ENCODE measurements at places on chromosomes 7 and 10.

DNA sequence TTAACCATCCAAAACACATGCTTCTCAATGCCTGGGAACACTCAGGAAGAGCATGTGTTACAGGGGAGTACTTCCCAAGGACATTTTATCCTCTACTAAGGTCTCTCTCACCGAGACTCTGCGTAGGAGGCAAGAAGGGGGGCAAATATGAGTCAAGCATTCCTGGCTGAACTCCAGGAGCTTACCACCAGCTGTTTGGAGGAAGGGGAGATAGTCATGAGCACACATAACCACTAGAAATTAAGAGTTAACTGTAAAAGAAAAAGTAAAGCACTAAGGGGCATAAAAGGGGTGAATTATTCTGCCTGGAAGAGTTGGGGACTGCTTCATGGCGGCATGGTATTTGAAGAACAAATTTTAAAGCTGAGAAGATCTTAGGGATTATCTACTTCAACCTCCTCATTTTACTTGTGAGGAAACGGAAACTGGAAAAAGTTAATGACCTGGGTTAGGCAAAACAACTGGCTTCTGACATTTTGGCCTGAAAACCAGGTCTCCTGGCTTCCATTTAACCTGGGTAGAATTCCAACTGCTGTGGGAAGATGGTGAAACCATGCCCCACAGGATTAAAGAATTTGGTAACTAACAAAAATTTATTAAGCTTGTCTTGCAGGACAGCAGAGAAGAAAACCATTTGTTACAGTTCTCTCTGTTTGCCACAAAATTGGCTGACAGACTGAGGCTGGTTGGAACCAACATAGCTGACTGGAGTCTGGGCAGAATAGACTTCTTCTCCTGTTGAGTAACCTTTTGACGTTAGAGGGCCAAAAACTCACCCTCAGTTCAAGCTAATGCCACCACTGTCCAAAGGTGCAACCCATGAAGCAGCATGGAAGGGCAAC is 85.5 kb downstream of the SLC25A13 start:
- DNase-seq, result no peak

DNA sequence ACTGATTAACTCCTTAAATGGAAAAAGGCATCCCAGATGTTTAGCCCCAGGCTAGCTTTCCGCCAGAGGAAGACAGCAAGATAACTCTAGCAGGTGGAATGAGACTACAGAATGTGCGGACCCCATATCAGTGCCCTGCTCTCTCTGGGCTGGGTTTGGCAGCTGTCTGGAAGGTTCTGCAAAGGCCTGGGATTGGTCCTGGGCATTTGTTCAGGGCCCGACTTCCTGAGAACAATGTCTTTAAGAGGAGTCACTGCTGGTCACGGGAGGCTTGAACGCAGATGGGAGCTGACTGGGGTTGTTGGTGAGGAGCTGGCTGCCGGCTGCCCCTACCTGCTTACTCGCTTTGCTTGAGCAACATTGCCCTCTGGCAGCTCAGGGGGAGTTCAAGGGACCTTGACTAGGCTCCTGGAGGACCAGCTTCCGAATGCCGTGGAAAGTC is 130.6 kb upstream of the BTBD16 start:
- DNase-seq, result no peak

- DNase-seq, result peak; percentile 10
Observed at GRCh38 chr10:59625721-59626522, 83.7 kb downstream of the SLC16A9 start.

GRCh38 chr7:24372961-24373955 is 89.3 kb downstream of the NPY start:
- DNase-seq, result no peak

- DNase-seq, result no peak
Observed at GRCh38 chr10:86413046-86413728, 46.6 kb upstream of the GRID1 start.

- no peak for DNase-seq
Observed at GRCh38 chr10:102661658-102662028, 17.4 kb downstream of the TRIM8 start.

DNA sequence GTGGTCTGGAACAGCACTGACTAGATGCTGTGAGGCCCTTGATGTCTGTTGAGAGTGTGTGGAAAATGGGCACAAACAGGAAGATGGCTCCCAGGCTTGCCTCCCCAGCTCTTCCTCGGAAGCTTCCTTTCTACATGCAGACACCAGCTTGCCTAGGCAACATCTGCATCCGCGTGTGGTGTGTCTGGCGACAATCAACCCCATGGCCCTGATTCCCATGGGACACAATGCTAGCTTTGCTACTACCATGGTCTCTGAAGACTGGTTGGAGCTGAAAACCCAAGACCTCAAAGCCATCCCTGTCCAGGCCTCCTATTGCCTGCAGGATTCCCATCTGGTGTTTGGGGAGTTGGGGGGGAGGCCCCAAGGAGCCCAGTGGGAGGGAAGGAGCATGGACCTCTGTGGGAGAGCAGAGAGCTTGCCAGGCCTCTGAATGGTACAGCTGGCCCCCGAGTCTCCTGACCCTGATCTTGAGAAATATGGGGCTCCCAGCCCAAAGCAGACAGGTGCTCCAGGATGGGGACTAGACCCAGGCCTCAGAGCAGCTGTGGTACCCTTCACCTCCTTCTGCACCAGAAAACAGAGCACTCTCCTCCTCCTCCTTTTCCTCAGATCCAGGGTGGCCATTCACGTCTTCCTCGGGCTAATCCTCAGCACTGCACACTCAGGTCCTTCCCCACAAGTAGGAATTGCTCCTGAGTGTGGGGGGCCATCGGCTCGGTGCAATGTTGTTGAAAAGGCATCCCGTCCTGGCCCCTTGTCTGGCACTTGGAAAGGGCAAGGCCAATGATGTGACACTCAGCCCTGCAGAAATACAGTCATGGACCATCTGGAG is 57.6 kb downstream of the ARHGAP22 start:
- DNase-seq, result no peak

DNA sequence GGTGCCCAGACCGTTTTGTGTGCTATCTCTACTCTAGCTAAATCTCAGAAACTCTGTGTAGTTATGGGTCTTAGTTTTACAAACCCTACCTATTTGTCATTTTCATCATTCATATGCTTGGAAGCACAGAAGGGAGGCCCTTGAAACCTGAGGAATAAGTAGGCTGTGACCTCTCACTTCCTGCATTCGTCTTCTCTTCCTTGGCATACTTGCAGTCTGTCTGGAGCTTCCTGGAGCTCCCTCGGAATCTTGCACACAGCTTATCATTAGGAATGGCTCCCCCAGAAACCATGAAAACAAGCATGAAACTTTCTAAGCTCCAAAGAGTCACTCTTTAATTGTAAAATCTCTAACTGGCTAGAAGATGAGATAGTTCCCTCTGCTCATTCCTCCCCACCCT is 376.9 kb upstream of the MYO3A start:
- DNase-seq, result no peak

- no peak for DNase-seq
Observed at GRCh38 chr10:103793920-103794883, 61.2 kb downstream of the SH3PXD2A start.

GRCh38 chr7:102424129-102424551 is 9.2 kb upstream of the ORAI2 start:
- DNase-seq, result no peak

DNA sequence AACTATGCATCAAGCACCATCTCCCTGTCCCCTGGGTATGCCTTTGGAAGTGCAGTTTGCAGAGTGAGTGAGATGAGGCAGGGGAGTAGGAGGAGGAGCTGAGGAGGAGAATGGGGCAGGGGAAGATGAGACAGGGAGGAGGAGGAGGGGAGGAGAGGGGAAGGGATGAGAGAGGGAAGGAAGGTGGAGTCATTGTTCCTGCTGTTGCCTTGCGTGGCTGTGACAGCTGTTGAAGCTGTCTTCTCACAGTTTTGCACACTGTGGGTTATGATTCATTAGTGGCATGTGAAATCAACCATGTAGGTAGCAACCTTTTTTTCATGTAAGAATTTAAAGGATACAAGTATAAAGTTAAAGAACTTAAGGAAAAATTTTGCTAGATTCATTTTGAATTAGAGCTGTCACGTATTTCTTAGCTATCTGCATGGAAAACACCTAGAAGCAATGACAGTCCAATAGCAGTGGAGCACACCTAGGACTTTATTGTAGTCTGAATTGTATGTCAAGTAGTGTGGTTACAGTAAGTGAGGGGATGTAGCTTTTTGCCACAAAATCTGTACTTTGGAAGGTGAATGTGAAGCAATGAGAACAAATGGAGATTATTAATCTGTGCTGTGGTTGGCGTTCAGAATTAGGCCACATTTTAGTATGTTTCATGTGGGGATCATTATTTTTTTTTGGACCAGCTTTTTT is 21.7 kb downstream of the CCM2 start:
- DNase-seq, result no peak

GRCh38 chr10:126966938-126967337 is 61.7 kb downstream of the DOCK1 start:
- DNase-seq, result no peak

All from stimulated activated CD4-positive, alpha-beta T cell treated with anti-CD3 and anti-CD28 coated beads, Interleukin-1b, Interleukin-23, amount 100 ng/mL, for 24 hours (primary cell).